Colonic mucosa (tissue), 4 donors: ENCODE measurements at places on chromosomes 7 and 10.

DNA sequence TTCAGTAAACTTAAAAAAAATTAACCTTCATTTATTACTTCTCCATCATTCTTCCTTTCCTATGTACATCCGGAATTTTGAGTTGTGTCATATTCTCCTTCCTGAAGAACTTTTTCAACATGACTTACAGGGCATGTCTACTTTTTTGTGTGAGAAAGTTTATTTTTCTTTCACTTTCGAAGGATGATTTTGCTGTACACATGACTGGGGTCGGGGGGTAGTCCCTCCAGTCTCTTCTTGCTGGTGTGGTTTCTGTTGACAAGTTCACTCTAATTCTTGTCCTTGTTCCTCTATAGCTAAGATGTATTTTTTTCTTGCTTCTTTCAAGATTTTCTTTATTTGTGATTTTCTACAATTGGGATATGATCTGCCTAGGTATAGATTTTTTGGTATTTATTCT lies 55.8 kb downstream of the INPP5A start:
- DNase-seq, result no peak

GRCh38 chr10:53477313-53477675 lies 704.7 kb upstream of the MBL2 start:
- no peak for DNase-seq

- no peak for DNase-seq
Observed at GRCh38 chr7:141986923-141987322, 8.8 kb upstream of the MGAM start.

- no peak for DNase-seq
Observed at GRCh38 chr10:4909118-4909517, 54.1 kb upstream of the AKR1C1 start.
